Temporal lobe (tissue), 4 donors: ENCODE measurements at places on chromosomes 12 and 14. TPM values are rescaled to one million over a fixed set of nuclear protein-coding genes. Genes with fewer than 3 reads are reported as not detected.

Gene FCF1
- 20.2 TPM for total RNA-seq

Gene AICDA
- not detected for total RNA-seq

Gene RNF34
- 48.7 TPM for total RNA-seq

Gene TSHR
- 0.25 TPM for total RNA-seq
